ENCODE measurements at places on chromosomes 5 and 9. TPM values are rescaled to one million over a fixed set of nuclear protein-coding genes. Genes with fewer than 3 reads are reported as not detected.
A peak's percentile ranks its signal among the peaks of the same experiment; 100 is the strongest.

SLC6A19 gene
- not detected for total RNA-seq

- no peaks in the 10 kb centered on the region for H3K36me3 ChIP-seq
- H3K4me3 ChIP-seq, result no peak overlapping the region
- H3K27me3 ChIP-seq, result peaks cover 2% of the 10 kb centered on the region
- H3K27ac ChIP-seq, result no peak overlapping the region
These were observed 224.4 kb downstream of the TENT4A start for GRCh38 chr5:6937677-6938076.

GRCh38 chr9:100354121-100354800, 1.5 kb upstream of the TEX10 start:
- H3K27me3 ChIP-seq, result no peaks in the 10 kb centered on the region
- H3K4me3 ChIP-seq, result no peak overlapping the region
- H3K4me1 ChIP-seq, result peaks cover 45% of the 10 kb centered on the region
- H3K36me3 ChIP-seq, result peaks cover 9% of the 10 kb centered on the region
- DNase-seq, result no peak

DNA sequence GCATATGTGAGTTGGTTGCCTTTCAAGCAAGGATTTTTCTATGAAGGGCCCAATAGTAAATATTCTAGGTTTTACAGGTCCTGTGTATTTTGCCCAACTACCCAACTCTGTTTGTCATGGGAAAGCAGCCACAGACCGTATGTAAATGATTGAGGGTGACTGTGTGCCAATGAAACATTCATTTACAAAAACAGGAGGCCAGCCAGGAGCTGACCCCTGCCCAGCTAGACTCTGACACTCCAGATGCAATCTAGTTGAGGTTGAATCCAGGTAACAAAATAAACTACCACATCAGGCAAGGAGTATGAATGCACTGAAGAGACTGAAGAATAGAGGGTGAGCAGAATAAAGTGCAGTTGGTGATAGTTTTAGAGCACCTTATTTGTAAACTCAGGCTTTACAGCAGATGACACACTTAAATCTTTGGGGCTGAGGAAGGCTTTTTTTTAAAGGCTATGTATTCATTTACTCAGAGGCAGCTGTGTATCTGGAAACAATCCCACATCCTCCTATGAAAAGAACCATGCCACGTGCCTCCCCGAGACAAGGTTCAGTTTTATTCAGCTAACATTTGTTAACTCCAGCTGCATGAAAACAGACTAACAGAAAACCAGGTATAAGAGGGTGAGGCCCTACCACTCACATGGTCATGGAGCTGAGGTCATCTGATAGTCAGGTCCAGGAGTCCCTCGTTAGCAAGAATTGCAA, 60.7 kb downstream of the SLC1A1 start:
- H3K4me1 ChIP-seq, result peaks cover 6% of the 10 kb centered on the region
- no peak overlapping the region for H3K4me3 ChIP-seq
- no peaks in the 10 kb centered on the region for H3K36me3 ChIP-seq
- H3K27ac ChIP-seq, result no peak overlapping the region
- peaks cover 6% of the 10 kb centered on the region for H3K27me3 ChIP-seq

TMC1 gene
- total RNA-seq, result not detected

DNA sequence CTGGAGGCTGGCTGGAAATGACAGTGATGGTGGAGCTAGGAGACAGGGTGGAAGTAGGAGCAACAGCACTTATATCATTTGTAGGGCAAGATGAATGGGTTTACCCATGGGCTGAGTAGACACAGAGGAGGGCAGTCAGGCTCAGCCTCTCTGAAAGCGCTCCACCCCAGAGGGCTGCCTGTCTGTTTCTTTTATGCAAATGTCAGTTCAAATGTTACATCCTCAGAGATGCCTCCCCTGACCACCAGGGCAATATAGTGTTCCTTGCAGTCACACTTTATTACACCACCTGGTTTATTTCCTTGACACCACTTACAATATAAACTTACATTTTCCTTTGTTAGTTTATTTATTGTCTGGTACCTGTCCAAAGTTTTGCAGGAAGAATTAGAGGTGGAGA, 159.5 kb upstream of the IL12B start:
- H3K4me1 ChIP-seq, result no peaks in the 10 kb centered on the region
- no peak overlapping the region for H3K4me3 ChIP-seq
- H3K27ac ChIP-seq, result no peak overlapping the region
- no peak for DNase-seq
- H3K36me3 ChIP-seq, result no peaks in the 10 kb centered on the region
- H3K27me3 ChIP-seq, result peaks cover 11% of the 10 kb centered on the region

- no peaks in the 10 kb centered on the region for H3K27me3 ChIP-seq
- no peak for DNase-seq
- H3K4me3 ChIP-seq, result no peak overlapping the region
- H3K27ac ChIP-seq, result no peak overlapping the region
- no peaks in the 10 kb centered on the region for H3K4me1 ChIP-seq
These were observed 241.9 kb upstream of the NREP start for GRCh38 chr5:111998871-111999270.

DNA sequence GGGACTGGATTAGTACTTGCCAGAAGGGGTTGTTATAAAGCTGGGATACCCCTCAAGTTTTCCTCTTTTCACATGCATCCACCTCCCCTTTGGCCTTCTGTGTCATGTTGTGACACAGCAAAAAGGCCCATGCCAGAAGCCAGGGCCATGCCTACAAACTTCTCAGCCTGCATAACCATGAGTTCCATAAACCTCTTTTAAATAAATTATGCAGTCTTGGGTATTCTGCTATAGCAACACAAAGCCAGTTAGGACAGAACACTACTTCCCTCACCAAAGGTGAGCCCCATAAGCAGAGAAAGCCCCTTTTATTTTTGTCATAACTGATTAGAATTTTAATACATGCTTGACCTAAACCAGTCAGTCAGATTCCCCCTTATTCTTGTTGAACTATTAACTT, 801.3 kb downstream of the DNAH5 start:
- DNase-seq, result no peak
- H3K27ac ChIP-seq, result no peak overlapping the region
- H3K27me3 ChIP-seq, result no peaks in the 10 kb centered on the region
- no peaks in the 10 kb centered on the region for H3K4me1 ChIP-seq
- no peak overlapping the region for H3K4me3 ChIP-seq

MCTP1 gene
- total RNA-seq, result not detected

GPR21 gene
- total RNA-seq, result 0.58 TPM

CD72 gene
- 11.8 TPM for total RNA-seq

DNA sequence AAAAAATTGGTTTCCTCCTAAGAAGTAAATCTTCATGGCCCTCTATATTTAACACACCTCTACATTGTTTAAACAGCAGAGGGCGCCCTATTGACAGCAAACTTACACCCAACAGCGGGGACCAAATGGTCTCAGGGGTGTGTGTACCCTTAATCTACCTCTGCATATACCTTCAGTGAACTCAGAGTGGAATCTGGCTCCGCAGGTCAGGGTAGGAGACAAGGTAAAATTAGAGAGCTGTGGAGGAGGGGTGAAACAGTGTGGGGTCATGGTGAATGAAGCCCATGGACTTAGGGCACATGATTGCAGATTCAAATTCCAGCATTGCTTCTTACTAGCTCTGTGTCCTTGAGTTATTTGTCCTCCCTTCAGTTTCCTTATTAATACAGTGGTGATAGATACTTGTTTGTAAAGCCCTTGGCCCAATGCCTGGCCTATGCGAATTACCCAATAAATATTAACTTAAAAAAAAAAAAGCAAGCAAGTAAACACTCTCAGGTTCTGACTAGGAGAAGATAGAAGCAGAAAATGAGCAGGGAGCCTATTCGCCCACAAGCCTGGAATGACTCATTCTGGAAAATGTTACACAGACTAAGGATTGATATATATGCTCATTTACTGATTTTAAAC, 122.9 kb downstream of the CAVIN4 start:
- H3K27me3 ChIP-seq, result no peaks in the 10 kb centered on the region
- no peak overlapping the region for H3K4me3 ChIP-seq
- H3K36me3 ChIP-seq, result no peaks in the 10 kb centered on the region
- DNase-seq, result no peak
- no peaks in the 10 kb centered on the region for H3K4me1 ChIP-seq
- no peak overlapping the region for H3K27ac ChIP-seq

CCL21 gene
- total RNA-seq, result not detected

KCNMB1 gene
- total RNA-seq, result not detected

DNA sequence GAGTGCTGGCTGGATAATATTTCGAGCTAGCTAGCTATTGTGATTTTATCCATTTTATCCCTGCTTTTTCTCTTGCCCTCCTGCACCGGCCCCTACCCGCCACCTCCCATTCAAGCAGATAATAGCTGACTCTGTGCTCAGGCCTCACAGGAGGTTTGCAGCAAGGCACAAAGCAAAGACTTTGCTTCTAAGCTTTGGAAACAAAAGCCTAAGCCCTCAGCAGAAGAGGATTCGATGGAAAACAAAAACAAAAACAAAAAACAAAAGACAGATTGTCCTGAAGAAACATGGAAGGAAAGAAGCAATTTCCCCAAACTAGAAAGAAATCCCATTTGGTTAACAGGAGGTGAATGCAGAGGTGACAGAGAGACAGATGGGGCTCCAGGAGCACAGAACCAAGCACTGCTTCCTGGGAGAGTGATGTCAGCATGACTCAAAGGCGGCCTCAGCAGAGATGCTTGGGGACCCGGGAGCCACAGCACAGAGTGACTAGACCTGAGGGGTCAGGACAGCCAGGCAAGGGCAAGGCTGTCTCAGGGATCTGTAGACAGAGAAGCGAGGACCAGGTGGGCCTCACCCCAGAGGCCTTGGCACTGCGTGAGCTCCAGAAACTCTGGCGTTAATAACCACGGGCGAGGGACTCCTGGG, 28.4 kb downstream of the MTX3 start:
- peak overlapping the region; percentile 14 for H3K4me3 ChIP-seq
- H3K36me3 ChIP-seq, result peaks cover 3% of the 10 kb centered on the region
- H3K4me1 ChIP-seq, result peaks cover 32% of the 10 kb centered on the region
- peaks cover 1% of the 10 kb centered on the region for H3K27me3 ChIP-seq

FCN2 gene
- total RNA-seq, result not detected

- DNase-seq, result no peak
- H3K36me3 ChIP-seq, result no peaks in the 10 kb centered on the region
- no peaks in the 10 kb centered on the region for H3K27me3 ChIP-seq
- H3K4me1 ChIP-seq, result peaks cover 15% of the 10 kb centered on the region
- no peak overlapping the region for H3K27ac ChIP-seq
These were observed 220.8 kb upstream of the RFX3 start for GRCh38 chr9:3746296-3747275.

- no peak overlapping the region for H3K4me3 ChIP-seq
- no peak overlapping the region for H3K27ac ChIP-seq
- no peaks in the 10 kb centered on the region for H3K27me3 ChIP-seq
- no peak for DNase-seq
- peaks cover 25% of the 10 kb centered on the region for H3K4me1 ChIP-seq
These were observed 86.1 kb downstream of the AUH start for GRCh38 chr9:91275655-91276054.

- H3K36me3 ChIP-seq, result peaks cover 32% of the 10 kb centered on the region
- H3K4me1 ChIP-seq, result peaks cover 94% of the 10 kb centered on the region
- H3K27ac ChIP-seq, result peak overlapping the region; percentile 99
- peak; percentile 74 for DNase-seq
These were observed 8.2 kb downstream of the RAPGEF1 start for GRCh38 chr9:131731644-131732043.

PRRX2 gene
- total RNA-seq, result not detected

- no peak overlapping the region for H3K4me3 ChIP-seq
- DNase-seq, result no peak
- H3K27ac ChIP-seq, result no peak overlapping the region
- peaks cover 9% of the 10 kb centered on the region for H3K4me1 ChIP-seq
- H3K36me3 ChIP-seq, result no peaks in the 10 kb centered on the region
- H3K27me3 ChIP-seq, result peaks cover 47% of the 10 kb centered on the region
These were observed 51.1 kb downstream of the NSUN2 start for GRCh38 chr5:6581559-6582426.

- no peak overlapping the region for H3K27ac ChIP-seq
- H3K36me3 ChIP-seq, result no peaks in the 10 kb centered on the region
- no peaks in the 10 kb centered on the region for H3K4me1 ChIP-seq
- no peak overlapping the region for H3K4me3 ChIP-seq
- DNase-seq, result no peak
- peaks cover 5% of the 10 kb centered on the region for H3K27me3 ChIP-seq
These were observed 121.6 kb downstream of the MEF2C start for GRCh38 chr5:88761269-88761850.
